Epithelial cell of umbilical artery (primary cell): ENCODE measurements at places on chromosomes 1 and 21. TPM values are rescaled to one million over a fixed set of nuclear protein-coding genes. Genes with fewer than 3 reads are reported as not detected.

Gene DAB1
- total RNA-seq = not detected in 2 replicates

Gene NCF2
- total RNA-seq = not detected in 2 replicates

Gene GJA9
- total RNA-seq = not detected in 2 replicates

Gene TNNT2
- total RNA-seq = not detected in 2 replicates

Gene TTLL7
- 1.9 and 2.7 TPM in 2 replicates for total RNA-seq

Gene S100A9
- total RNA-seq = not detected in 2 replicates

Gene ETV3L
- not detected in 2 replicates for total RNA-seq

Gene DMBX1
- total RNA-seq = not detected in 2 replicates

Gene BMP8B
- under 0.01 and 0.15 TPM in 2 replicates for total RNA-seq

Gene OR2M3
- not detected in 2 replicates for total RNA-seq

Gene TTLL10
- not detected in 2 replicates for total RNA-seq

Gene GCSAML
- not detected in 2 replicates for total RNA-seq

Gene LRRC71
- 0.32 TPM in 1 of 2 replicates, not detected in the other for total RNA-seq

Gene PCP4
- not detected in 2 replicates for total RNA-seq

Gene CD84
- total RNA-seq = not detected in 2 replicates

Gene EXTL1
- total RNA-seq = under 0.01 TPM in 1 of 2 replicates, not detected in the other

Gene SLC9C2
- 0.32 TPM in 1 of 2 replicates, not detected in the other for total RNA-seq

Gene MMP23B
- total RNA-seq = 0.61 and 0.97 TPM in 2 replicates

Gene RNF223
- total RNA-seq = not detected in 2 replicates

Gene CFHR1
- not detected in 2 replicates for total RNA-seq

Gene CA14
- not detected in 2 replicates for total RNA-seq

Gene DISC1
- 7.8 and 13.1 TPM in 2 replicates for total RNA-seq

Gene DNAJC28
- total RNA-seq = 1.3 and 2.6 TPM in 2 replicates

Gene YOD1
- total RNA-seq = 6.8 and 8.4 TPM in 2 replicates

Gene ACTL8
- under 0.01 TPM in 1 of 2 replicates, not detected in the other for total RNA-seq

Gene PLPP3
- 14.0 and 23.4 TPM in 2 replicates for total RNA-seq

Gene PGLYRP4
- not detected in 2 replicates for total RNA-seq

Gene PRDM16
- total RNA-seq = 1.9 and 2.7 TPM in 2 replicates

Gene SPATA1
- total RNA-seq = 1.6 TPM in 1 of 2 replicates, not detected in the other

Gene TRIM67
- total RNA-seq = not detected in 2 replicates
